ENCODE measurements at places on chromosomes 1 and 21. TPM values are rescaled to one million over a fixed set of nuclear protein-coding genes. Genes with fewer than 3 reads are reported as not detected.

DNA sequence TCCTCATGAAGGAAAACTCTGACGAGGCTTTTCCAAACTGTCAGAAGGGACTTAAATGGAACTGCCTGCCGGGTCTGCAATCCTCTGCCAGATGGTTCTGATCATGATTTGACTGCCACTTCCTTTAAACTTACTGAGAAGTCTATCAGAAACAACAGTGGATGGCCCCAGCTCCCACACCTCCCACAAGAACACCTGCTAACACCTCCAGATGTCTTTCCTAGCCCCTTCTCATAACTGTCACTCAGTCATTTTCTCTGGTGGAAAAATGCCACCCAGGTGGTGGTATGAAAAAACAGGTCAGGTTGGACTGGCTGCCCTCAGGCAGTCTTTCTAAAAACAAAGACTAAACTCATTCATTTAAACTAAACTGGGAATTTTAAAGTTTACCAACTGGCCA is 66.7 kb upstream of the ABCD3 start:
- no peaks in the 10 kb centered on the region for H3K27me3 ChIP-seq
- no peak overlapping the region for H3K4me3 ChIP-seq
- no peaks in the 10 kb centered on the region for H3K36me3 ChIP-seq

GRCh38 chr1:198880397-198880796 is 241.6 kb downstream of the PTPRC start:
- H3K27ac ChIP-seq: peak overlapping the region; percentile 84
- DNase-seq: no peak
- no peak overlapping the region for H3K4me3 ChIP-seq

DNA sequence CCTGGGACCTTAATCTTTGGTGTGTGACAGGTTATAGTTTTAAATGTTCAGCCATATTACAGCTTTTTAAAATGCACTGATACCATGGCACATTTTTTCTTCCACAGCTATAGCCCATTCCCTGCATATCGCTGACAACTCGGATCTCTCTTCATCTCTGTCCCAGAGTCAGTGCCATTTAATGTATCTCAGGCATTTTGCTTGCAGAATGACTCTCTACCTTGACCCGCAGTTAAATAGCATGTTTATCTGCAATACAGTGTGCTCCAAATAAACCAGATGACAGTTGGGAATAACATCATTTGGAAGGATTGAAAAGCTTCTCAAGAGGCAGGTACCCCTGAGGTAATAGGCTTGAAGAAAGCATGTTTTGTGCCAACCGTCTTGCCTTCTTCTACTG is 99.8 kb upstream of the USH2A start:
- H3K27ac ChIP-seq: no peak overlapping the region
- H3K36me3 ChIP-seq: no peaks in the 10 kb centered on the region
- no peaks in the 10 kb centered on the region for H3K4me1 ChIP-seq

DNA sequence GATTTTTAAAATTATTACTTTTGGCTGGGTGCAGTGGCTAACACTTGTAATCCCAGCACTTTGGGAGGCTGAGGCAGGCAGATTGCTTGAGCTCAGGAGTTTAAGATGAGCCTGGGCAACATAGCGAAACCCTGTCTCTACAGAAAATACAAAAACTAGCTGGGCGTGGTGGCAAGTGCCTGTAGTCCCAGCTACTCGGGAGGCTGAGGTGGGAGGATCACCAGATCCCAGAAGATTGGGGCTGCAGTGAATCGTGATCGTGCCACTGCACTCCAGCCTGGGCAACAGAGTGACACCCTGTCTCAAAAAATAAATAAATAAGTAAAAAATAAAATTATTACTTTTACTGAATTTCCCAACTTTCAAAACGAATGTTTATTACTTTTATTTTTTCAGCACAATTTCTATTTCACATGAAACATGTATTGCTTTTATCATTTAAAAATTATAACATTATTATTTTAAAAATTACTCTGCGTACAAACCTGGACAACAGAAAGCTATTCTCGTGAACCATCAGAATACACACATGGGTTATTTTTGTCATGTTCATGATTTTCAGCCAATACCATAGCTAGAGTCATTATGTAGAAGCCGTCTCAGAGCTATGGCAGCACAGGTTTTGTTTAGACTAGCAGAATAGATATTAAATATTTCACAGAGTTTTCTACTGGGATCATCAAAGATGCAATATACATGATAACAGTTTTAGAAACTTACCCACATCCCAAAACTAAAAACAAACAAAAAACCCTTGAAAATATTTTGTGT is 621 bp downstream of the AMPD1 start:
- no peak overlapping the region for H3K27ac ChIP-seq
- H3K4me3 ChIP-seq: no peak overlapping the region
- H3K36me3 ChIP-seq: no peaks in the 10 kb centered on the region
- DNase-seq: no peak
- peaks cover 8% of the 10 kb centered on the region for H3K27me3 ChIP-seq

Gene C1QA
- total RNA-seq: not detected

GRCh38 chr1:83024251-83024767 is 974.6 kb downstream of the TTLL7 start:
- peaks cover 4% of the 10 kb centered on the region for H3K4me1 ChIP-seq
- no peak for DNase-seq
- H3K36me3 ChIP-seq: no peaks in the 10 kb centered on the region
- H3K4me3 ChIP-seq: no peak overlapping the region
- no peaks in the 10 kb centered on the region for H3K27me3 ChIP-seq
- H3K27ac ChIP-seq: no peak overlapping the region

GRCh38 chr1:18417316-18418269 is 63.1 kb upstream of the KLHDC7A start:
- no peaks in the 10 kb centered on the region for H3K36me3 ChIP-seq
- peaks cover 21% of the 10 kb centered on the region for H3K27me3 ChIP-seq
- no peak for DNase-seq
- H3K4me3 ChIP-seq: no peak overlapping the region
- no peaks in the 10 kb centered on the region for H3K4me1 ChIP-seq

GRCh38 chr1:8443558-8444194 is 125.8 kb downstream of the SLC45A1 start:
- no peak overlapping the region for H3K27ac ChIP-seq
- peaks cover 15% of the 10 kb centered on the region for H3K36me3 ChIP-seq
- DNase-seq: no peak
- H3K4me1 ChIP-seq: peaks cover 19% of the 10 kb centered on the region

Gene SPRR1B
- not detected for total RNA-seq

- no peaks in the 10 kb centered on the region for H3K27me3 ChIP-seq
- no peak overlapping the region for H3K27ac ChIP-seq
- H3K4me3 ChIP-seq: no peak overlapping the region
- H3K4me1 ChIP-seq: no peaks in the 10 kb centered on the region
- DNase-seq: no peak
Measured at GRCh38 chr1:53138991-53139884, 3.2 kb downstream of the SLC1A7 start.

GRCh38 chr1:70993798-70994197 is 53.8 kb downstream of the PTGER3 start:
- DNase-seq: no peak
- H3K27me3 ChIP-seq: peaks cover 3% of the 10 kb centered on the region
- no peak overlapping the region for H3K27ac ChIP-seq

DNA sequence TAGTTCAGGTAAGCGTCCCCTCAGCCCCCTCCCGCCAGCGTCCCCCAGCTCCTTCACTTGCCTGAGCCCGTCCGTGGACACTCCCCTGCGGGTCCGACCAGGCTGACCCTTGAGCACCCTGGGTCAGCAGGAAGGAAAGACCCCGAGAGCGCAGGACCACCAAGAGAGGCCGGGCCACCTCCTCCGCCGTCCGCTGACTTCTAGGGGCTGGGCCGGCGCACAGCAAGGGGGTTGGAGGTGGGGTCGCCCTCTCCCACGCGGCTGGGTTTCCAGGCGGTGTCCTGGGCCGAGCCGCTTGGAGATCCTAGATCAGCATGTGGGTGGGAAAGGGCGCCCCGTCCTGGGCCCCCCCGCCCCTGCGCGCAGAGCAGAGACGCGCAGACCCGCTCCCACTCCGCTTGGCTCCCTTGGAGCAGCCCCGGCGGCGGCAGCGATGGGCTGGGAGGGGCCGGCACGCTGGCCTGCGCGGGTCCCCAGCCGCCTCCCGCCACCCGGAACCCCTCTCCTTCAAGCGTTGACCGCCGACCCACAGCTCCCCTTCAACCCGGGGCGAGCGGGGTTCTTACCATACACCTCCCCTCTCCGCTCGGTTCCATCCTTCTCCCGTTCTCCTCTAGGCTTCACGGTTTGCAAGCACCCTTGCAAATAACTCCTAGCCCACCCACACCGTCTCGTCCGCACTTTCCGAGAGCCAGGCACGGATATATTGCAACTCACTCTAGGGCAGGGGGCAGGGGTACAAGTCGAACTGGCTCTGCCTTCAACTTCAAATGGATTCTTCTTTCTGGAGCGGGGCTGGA is 7.5 kb downstream of the KNCN start:
- H3K36me3 ChIP-seq: no peaks in the 10 kb centered on the region
- no peaks in the 10 kb centered on the region for H3K4me1 ChIP-seq
- no peak for DNase-seq
- peaks cover 49% of the 10 kb centered on the region for H3K27me3 ChIP-seq
- no peak overlapping the region for H3K27ac ChIP-seq

DNA sequence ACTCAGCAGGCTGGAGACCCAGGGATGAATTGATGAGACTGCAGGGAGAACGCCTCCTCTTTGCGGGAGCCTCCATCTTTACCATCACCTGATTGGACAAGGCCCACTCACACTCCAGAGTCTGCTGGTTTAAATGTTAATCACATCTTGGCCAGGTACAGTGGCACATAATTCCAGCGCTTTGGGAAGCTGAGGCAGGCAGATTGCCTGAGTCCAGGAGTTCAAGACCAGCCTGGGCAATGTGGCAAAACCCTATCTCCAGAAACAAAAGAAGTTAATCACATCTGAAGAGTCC is 121.8 kb upstream of the C1orf174 start:
- H3K4me1 ChIP-seq: no peaks in the 10 kb centered on the region
- H3K36me3 ChIP-seq: no peaks in the 10 kb centered on the region
- H3K27me3 ChIP-seq: peaks cover 15% of the 10 kb centered on the region
- no peak overlapping the region for H3K27ac ChIP-seq

DNA sequence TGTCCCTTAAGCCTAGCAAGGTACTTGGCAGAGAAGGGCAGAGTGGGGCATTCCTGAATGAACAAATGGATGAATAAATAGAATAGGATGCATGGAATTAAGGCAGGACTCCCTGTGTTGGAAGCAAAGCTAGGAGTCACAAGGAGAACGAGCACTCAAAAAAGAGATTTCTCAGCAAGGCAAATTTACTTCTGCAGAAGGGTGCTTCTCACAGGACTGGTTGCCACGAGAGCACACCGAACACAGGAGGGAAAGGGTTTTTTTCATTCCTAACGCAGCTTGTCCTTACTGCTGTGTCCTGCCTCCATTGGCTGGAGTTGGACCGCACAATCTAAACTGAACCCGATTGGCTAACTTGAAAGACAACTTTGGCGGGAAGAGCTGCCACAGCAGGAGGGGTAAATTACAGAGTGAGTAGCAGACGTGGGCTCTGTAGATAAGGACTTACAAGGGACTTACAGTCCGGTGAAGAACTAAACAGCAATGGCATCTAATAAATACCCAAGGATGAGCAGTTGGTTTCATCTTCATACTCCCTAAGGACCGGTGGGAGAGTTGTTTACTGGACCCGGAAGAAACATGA is 52.4 kb downstream of the KIF26B start:
- no peak overlapping the region for H3K27ac ChIP-seq
- H3K4me3 ChIP-seq: no peak overlapping the region
- H3K27me3 ChIP-seq: no peaks in the 10 kb centered on the region
- H3K36me3 ChIP-seq: no peaks in the 10 kb centered on the region
- H3K4me1 ChIP-seq: no peaks in the 10 kb centered on the region

DNA sequence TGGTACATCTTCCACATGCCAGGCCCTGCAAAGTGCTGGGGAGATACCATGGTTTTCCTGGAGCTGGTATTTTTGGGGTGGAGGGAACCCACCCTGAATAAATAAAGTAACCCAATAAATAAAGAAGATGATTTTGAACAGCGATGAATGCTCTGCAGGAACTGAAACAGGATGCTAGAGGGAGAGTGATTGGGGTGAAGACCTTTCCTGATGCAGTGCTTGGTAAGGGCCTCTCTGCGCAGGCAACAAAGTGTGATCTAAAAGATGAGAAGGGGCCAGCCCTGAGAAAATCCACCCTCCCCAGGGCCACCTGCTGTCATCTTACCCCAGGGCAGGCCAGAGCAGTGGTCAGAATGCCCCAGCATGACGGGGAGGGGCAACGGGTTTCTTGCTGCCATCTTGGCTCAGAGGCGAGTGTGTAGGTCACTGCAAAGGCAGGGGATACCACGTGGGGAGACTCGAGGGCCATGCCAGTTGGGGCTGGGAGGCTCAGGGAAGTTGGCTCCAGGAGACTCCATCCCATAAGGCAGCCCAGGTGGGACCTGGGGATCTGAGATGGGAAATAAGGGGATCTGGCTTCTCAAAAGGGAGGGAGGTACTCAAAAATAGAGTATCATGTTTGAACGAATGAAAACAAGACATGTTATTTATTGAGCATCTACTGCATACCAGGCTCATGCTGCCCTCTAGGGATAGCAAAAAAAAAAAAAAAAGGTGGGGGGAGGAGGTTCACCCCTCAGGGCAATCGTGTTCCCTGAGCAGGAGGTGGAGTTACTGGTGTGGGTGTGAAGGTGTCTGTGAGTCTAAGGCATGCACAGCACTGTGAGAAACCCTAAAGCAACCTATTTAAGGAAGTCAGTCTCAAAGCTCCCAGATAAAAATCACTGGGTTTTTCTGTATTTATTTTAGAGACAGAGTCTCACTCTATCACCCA is 2.8 kb downstream of the SRARP start:
- DNase-seq: no peak
- H3K27me3 ChIP-seq: no peaks in the 10 kb centered on the region
- H3K4me1 ChIP-seq: peaks cover 8% of the 10 kb centered on the region
- no peaks in the 10 kb centered on the region for H3K36me3 ChIP-seq
- H3K27ac ChIP-seq: no peak overlapping the region
- H3K4me3 ChIP-seq: no peak overlapping the region

Gene RRAGC
- 10.1 TPM for total RNA-seq

Gene PPM1J
- total RNA-seq: 0.80 TPM

GRCh38 chr1:55826381-55827080 is 611.4 kb upstream of the USP24 start:
- no peak overlapping the region for H3K4me3 ChIP-seq
- no peaks in the 10 kb centered on the region for H3K4me1 ChIP-seq
- H3K27me3 ChIP-seq: peaks cover 6% of the 10 kb centered on the region

DNA sequence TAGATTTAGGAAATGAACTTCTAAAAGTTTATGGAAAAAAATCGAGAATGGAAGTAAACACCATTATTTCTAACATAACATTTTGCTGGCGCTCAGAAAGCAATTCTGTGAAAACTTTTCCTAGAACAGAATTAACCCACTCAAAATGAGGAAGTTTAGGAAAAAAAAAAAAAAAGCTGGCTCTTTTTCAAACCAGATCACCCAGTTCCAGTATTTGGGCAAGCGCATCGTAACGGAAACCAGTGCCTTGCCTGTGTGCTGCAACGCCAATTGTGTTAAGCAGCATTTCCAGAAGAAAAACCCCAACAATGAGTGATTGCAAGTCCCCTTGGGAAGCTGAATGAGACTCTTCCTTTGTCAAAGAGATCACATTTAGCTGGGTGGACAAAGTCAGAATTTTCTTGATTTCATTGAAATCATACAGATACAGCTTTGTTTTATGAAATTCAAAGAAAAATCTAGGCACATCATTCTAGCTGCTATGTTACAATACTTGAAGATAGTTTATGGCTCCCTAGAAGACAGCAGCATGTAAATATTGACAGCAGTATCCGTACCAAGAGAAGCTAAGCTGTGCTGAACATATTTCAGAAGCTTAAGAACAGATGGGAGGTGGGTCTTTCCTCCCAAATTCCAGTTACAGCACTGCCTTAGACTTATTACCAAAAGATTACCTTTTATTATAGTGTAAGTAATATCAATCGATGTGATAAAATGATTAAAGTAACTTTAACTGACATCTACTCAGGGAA is 113.4 kb downstream of the ERG start:
- no peak overlapping the region for H3K4me3 ChIP-seq
- no peaks in the 10 kb centered on the region for H3K36me3 ChIP-seq
- peaks cover 29% of the 10 kb centered on the region for H3K27me3 ChIP-seq
- DNase-seq: no peak

All from activated naive CD8-positive, alpha-beta T cell treated with anti-CD3 and anti-CD28 coated beads for 36 hours (primary cell).